ENCODE measurements at places on chromosomes 5 and 9.

GRCh38 chr9:19913151-19913550, 124.3 kb upstream of the SLC24A2 start:
- no peak for DNase-seq

GRCh38 chr9:6109571-6109970, 94.1 kb upstream of the RANBP6 start:
- no peak for DNase-seq

- no peak for DNase-seq
Observed at GRCh38 chr5:166710271-166710670, 1581.2 kb upstream of the WWC1 start.

DNA sequence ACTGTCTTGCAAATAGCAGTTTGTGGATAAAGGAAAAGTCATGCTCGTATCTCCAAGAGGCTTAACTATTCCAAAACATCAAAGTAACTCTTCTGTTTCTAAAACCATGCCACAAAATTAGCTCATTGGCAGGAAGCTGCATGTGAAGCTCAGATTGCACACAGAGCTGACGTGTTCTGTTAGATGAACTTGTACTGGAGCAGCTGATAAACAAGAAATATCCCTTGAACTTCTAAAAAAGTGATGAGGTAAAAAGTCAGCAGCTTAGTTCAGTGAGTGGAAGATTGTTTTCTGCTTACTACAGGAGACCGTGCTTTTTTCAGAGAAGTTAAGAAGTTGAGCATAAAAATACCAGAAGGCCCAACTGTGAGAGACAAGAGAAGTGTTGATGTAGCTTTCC, 113.2 kb downstream of the SLC12A2 start:
- DNase-seq = no peak

GRCh38 chr5:114360357-114360756, 1.5 kb upstream of the KCNN2 start:
- DNase-seq = no peak

All from SK-N-MC (cell line).